ENCODE measurements at places on chromosomes 11 and 22.

DNA sequence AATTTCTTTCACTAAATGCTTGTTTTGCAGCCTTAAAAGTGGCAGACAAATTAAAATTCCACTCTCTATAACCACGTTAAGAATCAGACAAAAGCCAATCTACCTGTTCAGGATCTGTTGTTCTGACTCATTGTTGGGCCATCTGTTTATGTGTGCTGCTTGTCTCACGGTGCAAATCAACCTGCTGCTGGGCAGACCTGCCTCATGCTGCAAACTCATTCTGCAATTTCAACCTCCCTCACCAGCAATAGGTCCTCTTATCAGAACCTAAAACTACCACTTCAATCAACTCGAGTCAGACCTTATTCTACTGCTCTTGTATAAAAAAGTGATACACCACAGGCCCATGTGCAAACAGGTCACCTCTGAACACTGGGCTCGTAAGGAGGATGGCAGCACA, 75.1 kb downstream of the LARGE2 start:
- no peak for DNase-seq

GRCh38 chr11:120207512-120207911, 3.3 kb upstream of the OAF start:
- DNase-seq: no peak

- DNase-seq: no peak
Observed at GRCh38 chr22:23534851-23535717, 45.0 kb downstream of the IGLL1 start.

GRCh38 chr11:117580866-117581265, 216.2 kb downstream of the DSCAML1 start:
- no peak for DNase-seq

- no peak for DNase-seq
Observed at GRCh38 chr22:38023045-38023444, 34.2 kb upstream of the PICK1 start.

DNA sequence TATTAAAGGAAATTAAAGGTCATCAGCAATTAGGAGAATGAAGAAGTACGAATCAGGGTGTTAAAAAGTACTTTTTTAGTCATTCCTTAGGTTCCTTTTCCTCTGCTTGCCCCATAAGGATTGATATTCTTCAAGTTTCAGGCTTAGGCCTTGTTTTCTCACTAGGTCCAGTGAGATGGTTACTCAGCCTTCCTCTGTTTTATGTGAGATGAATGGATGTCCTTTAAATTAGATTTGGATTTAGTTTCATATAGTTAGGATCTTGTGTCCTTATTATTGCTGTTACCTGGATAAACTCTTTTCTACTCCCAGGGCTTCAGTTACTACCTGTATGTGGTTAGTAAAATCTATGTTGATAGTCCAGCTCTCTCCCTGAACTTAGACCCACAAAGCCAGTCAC, 29.2 kb downstream of the FAR1 start:
- no peak for DNase-seq

GRCh38 chr11:120465921-120466534, 45.5 kb upstream of the GRIK4 start:
- DNase-seq: no peak

DNA sequence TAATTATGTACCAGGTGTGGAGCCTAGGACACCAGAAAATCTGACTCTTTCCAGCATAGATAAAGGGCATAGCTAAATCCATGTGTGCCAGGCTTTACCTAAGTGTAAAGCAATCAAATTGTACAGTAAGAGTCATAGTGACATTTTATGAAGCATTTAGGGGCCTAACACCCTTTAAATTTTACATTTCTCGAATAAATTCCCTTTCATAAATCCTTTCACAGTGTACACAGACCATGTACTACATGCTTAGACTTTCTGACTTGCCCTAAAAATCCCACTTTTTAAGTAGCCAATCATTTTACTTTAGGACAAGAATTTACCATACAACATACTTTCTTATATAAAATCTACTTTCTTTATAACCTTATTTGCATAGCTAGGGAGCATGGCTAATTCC, 727.6 kb upstream of the LUZP2 start:
- DNase-seq: no peak

DNA sequence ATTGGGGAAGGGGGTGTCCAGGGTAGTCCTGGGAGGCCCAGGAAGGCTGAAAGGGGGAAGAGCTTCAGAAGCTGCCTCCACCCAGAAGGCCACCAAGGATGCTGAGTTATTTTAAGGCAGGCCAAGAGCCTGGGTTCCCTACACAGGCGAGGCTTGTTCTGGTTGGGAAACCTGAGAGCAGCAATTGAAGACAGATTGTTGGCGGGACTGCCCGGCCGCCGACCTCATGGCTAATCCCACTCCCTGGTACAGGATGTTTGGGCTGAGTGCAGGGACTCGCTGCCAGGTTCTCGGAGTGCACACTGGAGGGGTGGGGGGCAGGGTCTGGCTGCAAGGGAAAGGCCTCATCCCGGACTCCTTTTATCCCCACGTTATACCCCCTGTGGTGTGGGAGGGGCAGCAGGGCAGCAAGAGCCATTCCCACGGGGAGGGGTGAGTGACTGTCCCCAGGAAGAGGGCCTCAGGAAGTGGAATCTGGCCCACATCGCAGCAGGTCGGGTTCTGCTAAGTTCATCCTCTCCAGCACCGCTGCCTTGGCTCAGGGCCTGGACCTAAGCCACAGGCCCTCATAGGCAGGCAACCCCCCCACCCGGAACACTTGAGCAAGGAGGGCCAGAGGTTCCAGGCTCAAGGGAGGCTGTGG, 43.6 kb upstream of the PRR5 start:
- DNase-seq: no peak

- DNase-seq: no peak
Observed at GRCh38 chr22:27170491-27170890, 513.1 kb downstream of the MIAT start.

DNA sequence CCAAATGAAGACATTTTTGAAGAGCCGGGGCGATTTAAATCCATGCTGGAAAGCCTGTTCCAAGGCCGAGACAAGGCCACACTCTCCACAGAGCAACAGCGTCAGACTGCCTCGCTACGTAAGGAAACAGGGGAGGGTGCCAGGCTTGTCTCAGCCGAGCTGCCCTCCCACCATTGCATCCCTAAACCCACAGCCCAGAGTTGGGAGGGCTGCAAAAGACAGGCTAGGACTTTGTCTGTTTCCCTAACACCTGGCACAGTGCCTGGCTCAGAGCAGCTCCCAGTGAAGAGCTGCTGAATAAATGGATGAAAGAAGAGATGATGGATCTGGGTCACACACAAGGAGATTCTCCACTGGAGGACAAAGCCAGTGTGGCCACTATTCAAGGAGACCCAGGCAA, 51.3 kb upstream of the SCUBE2 start:
- DNase-seq: no peak

DNA sequence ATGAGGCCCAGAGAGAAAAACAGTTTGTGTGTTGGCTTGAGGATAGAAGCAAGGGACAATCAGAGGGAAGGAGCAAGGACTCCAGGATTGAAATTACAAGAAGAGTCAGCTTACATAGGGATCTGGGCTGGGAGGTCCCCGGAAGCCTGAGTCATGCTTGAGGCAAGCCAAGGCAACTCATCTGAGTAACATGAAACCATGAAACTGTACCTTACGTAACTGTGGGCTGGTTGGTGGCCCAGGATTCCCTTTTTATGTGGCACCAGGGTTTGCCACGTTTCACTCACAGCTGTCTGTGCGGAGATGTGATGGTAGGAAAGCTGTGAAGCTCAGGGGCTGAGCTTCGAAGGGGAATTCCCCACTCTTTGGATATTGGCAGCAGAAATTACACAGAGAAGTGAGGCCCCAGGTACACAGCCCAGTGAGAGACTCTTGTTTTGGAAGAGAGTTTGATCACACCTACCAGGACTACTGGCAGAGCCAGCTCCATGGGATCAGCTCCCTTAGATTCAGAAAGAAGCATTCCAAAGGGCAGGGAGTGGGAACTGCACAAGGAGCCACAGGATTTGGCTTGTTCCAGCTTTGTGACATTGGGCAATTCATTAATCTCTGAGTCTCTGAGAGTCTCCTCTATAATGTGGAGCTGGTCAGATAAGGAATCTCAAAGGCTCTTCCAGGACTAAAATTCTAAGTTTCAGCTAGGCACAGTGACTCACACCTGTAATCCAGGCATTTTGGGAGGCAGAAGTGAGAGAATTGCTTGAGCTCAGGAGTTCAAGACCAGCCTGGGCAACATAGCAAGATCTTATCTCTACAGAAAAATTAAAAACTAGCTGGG, 7.8 kb downstream of the SLC5A1 start:
- DNase-seq: no peak

- no peak for DNase-seq
Observed at GRCh38 chr11:26849036-26849435, 127.2 kb upstream of the SLC5A12 start.

All from NCI-H526 treated with DMSO at 0.1 percent for 48 hours (cell line).